ENCODE measurements at places on chromosomes 11 and 22. TPM values are rescaled to one million over a fixed set of nuclear protein-coding genes. Genes with fewer than 3 reads are reported as not detected.

CEND1 gene
- 1.3 TPM for total RNA-seq

- no peaks in the 10 kb centered on the region for H3K36me3 ChIP-seq
- H3K4me3 ChIP-seq = no peak overlapping the region
- no peak for DNase-seq
- no peaks in the 10 kb centered on the region for H3K4me1 ChIP-seq
- no peaks in the 10 kb centered on the region for H3K27me3 ChIP-seq
These were observed 97.6 kb downstream of the KCNQ1 start for GRCh38 chr11:2542406-2542805.

- peaks cover 24% of the 10 kb centered on the region for H3K27me3 ChIP-seq
- H3K4me3 ChIP-seq = no peak overlapping the region
- H3K27ac ChIP-seq = no peak overlapping the region
- H3K36me3 ChIP-seq = no peaks in the 10 kb centered on the region
- no peaks in the 10 kb centered on the region for H3K4me1 ChIP-seq
- DNase-seq = peak; percentile 78
These were observed 112.8 kb downstream of the WNT7B start for GRCh38 chr22:45863981-45864751.

OLFML1 gene
- total RNA-seq = 22.8 TPM

MMP27 gene
- 0.17 TPM for total RNA-seq

BIK gene
- total RNA-seq = not detected

CENATAC gene
- total RNA-seq = 15.2 TPM

LRRC55 gene
- not detected for total RNA-seq

KRTAP5-8 gene
- not detected for total RNA-seq

NOX4 gene
- 0.51 TPM for total RNA-seq

DNA sequence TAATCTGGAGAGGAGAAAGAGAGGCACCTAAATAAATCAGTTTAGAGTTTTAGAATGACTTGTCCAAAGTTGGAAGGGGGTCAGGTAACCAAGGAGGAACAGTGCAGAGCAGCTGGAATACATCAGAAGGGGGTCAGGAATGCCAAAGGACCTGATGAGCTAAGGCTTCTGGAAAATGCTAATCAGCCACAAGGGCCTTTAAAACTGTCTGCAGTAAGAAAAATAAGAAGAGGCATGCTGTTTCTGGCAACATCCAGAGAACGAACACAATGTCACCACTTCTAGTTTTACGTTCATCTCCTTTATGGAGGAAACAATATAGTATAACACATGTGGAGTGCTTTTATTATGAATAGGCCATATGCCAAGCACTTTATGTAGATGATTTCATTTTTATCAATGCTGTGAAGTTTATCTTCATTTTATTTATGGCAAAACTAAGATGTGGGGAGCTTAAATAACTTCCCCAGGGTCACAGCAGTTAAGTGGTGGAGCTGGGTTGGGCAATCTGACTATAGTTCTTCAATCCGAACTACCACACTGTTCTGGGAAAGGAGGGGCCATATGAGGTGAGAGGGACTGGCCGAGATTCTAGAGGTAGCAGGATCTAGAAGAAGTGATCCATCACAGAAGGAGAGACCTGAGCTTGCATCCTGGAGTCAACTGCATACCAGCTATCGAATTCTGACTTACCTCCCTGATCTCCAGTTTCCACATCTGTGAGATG, 22.6 kb downstream of the ACO2 start:
- no peak overlapping the region for H3K27ac ChIP-seq
- peak; percentile 52 for DNase-seq
- H3K4me1 ChIP-seq = peaks cover 6% of the 10 kb centered on the region
- no peaks in the 10 kb centered on the region for H3K27me3 ChIP-seq
- H3K4me3 ChIP-seq = no peak overlapping the region

DNA sequence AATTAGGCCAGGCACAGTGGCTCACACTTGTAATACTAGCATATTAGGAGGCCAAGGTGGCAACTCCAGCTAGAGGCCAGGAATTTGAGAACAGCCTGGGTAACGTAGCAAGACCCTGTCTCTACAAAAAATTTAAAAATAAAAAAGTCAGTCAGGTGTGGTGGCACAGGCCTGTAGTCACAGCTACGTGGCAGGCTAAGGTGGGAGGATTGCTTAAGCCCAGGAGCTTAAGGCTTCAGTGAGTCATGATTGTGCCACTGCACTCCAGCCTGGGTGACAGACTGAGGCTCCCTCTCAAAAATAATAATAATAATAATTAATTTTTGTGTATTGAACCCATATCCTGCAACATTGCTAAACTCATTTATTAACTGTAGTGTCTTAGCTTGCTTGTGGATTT, 15.3 kb upstream of the TRIM29 start:
- no peaks in the 10 kb centered on the region for H3K4me1 ChIP-seq
- no peaks in the 10 kb centered on the region for H3K36me3 ChIP-seq
- DNase-seq = no peak
- peaks cover 4% of the 10 kb centered on the region for H3K27me3 ChIP-seq
- no peak overlapping the region for H3K4me3 ChIP-seq

MAPK8IP2 gene
- total RNA-seq = 0.26 TPM

DNA sequence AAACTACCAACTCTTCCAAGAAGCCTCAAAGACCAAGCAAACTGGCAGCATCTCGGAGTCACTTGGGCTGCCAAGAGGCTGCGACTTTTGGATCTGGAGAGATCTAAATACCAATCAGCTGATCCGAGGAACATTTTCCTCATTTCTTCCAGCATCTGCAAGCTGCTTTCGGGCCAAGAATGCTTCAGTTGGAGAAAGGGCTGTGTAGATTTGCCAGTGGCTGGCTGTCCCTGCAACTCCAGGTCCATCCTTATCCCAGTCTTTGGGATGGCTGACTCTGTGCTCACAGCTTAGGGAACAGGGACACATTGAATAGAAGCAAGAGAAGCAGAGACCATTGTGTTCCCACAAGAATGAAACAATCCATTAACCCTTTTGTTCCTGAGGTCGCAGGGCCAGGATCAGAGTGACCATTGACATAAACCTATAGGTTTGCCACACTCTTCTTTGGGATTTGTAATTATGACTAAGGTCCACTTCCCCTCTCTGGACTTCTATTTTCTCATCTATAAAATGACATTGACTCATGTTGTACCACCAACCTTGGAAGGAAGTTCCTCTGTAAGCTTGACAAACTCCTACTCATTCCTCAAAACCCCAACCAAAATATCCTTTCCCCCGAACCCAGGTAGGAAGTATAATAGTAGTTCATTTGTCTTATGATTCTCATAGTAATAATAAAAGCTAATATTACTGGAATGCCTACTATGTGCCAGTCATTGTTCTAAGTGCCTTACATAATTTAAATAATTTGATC, 340.8 kb downstream of the MN1 start:
- DNase-seq = peak; percentile 40
- no peaks in the 10 kb centered on the region for H3K27me3 ChIP-seq
- no peaks in the 10 kb centered on the region for H3K36me3 ChIP-seq
- no peak overlapping the region for H3K27ac ChIP-seq

TPH1 gene
- not detected for total RNA-seq

SORL1 gene
- 10.9 TPM for total RNA-seq

- no peaks in the 10 kb centered on the region for H3K36me3 ChIP-seq
- H3K27ac ChIP-seq = no peak overlapping the region
- no peak overlapping the region for H3K4me3 ChIP-seq
- DNase-seq = no peak
- H3K4me1 ChIP-seq = no peaks in the 10 kb centered on the region
- no peaks in the 10 kb centered on the region for H3K27me3 ChIP-seq
These were observed 18.7 kb downstream of the IGF2 start for GRCh38 chr11:2120359-2121100.

GRCh38 chr11:120917559-120918239, 106.2 kb upstream of the TBCEL start:
- H3K4me1 ChIP-seq = no peaks in the 10 kb centered on the region
- no peak overlapping the region for H3K4me3 ChIP-seq
- peaks cover 3% of the 10 kb centered on the region for H3K27me3 ChIP-seq
- no peak for DNase-seq
- no peak overlapping the region for H3K27ac ChIP-seq
- no peaks in the 10 kb centered on the region for H3K36me3 ChIP-seq

BBOX1 gene
- not detected for total RNA-seq

MOV10L1 gene
- 1.0 TPM for total RNA-seq

CARD18 gene
- total RNA-seq = not detected

LMNTD2 gene
- 0.26 TPM for total RNA-seq

THAP12 gene
- 44.4 TPM for total RNA-seq

CATSPERZ gene
- 1.0 TPM for total RNA-seq

FUT4 gene
- total RNA-seq = 5.1 TPM

SLC35F2 gene
- 9.8 TPM for total RNA-seq

Measured in fibroblast of lung (primary cell).